ENCODE measurements at places on chromosomes 1 and 21.
A peak's percentile ranks its signal among the peaks of the same experiment; 100 is the strongest.

DNA sequence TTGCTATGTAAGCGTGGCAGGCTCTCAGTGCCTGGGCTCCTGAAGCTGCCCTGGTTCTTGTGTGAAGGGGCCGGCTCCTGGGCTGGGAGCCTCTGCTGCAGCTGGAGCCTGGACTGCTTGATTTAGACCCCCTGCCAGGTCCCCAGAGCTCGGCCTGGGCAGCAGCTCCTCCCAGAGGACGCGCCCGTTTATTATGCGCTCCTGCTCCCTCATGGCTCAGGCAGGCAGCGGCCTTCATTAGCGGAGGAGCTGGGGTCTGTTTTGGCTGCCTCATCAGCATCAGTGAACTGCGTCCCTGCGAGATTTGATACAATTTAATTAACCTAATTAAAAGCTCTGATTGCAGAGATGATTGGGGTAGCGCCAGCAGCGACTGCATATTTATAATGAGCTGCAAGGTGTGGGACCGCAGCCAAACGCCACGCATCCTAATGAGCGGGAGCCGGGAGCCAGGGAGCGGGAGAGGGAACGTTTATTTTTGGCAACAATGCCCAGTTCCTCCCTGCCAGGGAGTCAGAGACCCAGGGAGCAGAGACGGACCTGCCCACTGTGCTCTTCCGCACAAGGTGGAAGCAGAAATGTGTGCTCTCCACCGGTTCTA is 16.6 kb downstream of the UTP11 start:
- H3K4me1 ChIP-seq: peaks cover 20% of the 10 kb centered on the region
- no peak for DNase-seq
- peak overlapping the region; percentile 72 for H3K27ac ChIP-seq
- no peak overlapping the region for H3K4me3 ChIP-seq

GRCh38 chr21:42258885-42259407 is 40.0 kb downstream of the ABCG1 start:
- no peaks in the 10 kb centered on the region for H3K4me1 ChIP-seq
- no peaks in the 10 kb centered on the region for H3K36me3 ChIP-seq
- H3K27ac ChIP-seq: no peak overlapping the region
- no peak for DNase-seq
- no peaks in the 10 kb centered on the region for H3K27me3 ChIP-seq
- no peak overlapping the region for H3K4me3 ChIP-seq

DNA sequence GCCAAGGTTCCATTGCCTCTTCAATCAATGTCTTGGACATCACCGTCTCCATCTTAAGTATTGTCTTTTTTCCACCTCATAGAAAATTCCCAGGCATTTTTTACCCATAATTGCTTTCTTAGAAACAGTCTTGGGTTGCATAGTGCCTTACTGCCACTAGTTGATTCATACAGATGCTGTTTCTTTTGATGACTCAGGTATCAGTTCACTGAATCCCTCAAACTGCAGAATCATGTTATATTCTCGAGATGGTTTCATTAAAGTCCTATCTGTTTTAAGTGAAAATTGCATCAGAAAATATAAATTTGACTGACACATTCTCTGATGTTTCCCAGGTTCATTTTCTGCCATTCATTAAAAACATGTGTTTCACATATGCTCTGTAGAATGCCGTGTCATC is 1489.1 kb downstream of the BRINP3 start:
- H3K4me3 ChIP-seq: no peak overlapping the region
- no peaks in the 10 kb centered on the region for H3K27me3 ChIP-seq
- H3K27ac ChIP-seq: no peak overlapping the region
- no peaks in the 10 kb centered on the region for H3K36me3 ChIP-seq

GRCh38 chr21:39263372-39263771 is 50.1 kb downstream of the BRWD1 start:
- H3K36me3 ChIP-seq: peaks cover 13% of the 10 kb centered on the region
- H3K27me3 ChIP-seq: no peaks in the 10 kb centered on the region
- H3K4me3 ChIP-seq: no peak overlapping the region

GRCh38 chr1:59096501-59096900 is 200.4 kb upstream of the FGGY start:
- H3K27me3 ChIP-seq: no peaks in the 10 kb centered on the region
- H3K27ac ChIP-seq: no peak overlapping the region
- H3K4me3 ChIP-seq: no peak overlapping the region
- no peaks in the 10 kb centered on the region for H3K36me3 ChIP-seq
- DNase-seq: no peak
- no peaks in the 10 kb centered on the region for H3K4me1 ChIP-seq

GRCh38 chr1:15501208-15502032 is 22.6 kb downstream of the CASP9 start:
- no peak for DNase-seq
- no peak overlapping the region for H3K27ac ChIP-seq
- no peaks in the 10 kb centered on the region for H3K36me3 ChIP-seq
- no peaks in the 10 kb centered on the region for H3K27me3 ChIP-seq
- H3K4me1 ChIP-seq: no peaks in the 10 kb centered on the region
- H3K4me3 ChIP-seq: no peak overlapping the region

DNA sequence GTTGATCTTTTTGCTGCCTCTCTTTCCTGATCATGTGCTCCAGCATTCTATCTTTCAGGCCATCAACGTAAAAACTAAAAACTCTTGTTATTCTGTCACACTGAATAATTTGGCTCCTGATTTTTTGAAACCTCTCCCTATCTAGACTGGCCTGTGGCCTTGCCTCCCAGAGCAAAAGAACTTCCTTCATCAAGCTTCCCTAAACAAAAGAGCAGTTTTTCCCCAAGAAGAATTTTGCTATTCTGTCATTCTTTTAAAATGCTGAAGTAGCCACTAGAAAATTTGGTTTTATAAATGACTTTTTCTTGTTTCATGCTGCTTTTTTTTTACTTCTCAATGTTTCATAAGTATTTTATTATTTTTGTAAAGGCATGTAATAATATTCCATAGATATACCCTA is 37.1 kb upstream of the CR2 start:
- no peak for DNase-seq
- no peaks in the 10 kb centered on the region for H3K27me3 ChIP-seq
- H3K4me3 ChIP-seq: no peak overlapping the region
- H3K4me1 ChIP-seq: no peaks in the 10 kb centered on the region
- no peaks in the 10 kb centered on the region for H3K36me3 ChIP-seq
- no peak overlapping the region for H3K27ac ChIP-seq

DNA sequence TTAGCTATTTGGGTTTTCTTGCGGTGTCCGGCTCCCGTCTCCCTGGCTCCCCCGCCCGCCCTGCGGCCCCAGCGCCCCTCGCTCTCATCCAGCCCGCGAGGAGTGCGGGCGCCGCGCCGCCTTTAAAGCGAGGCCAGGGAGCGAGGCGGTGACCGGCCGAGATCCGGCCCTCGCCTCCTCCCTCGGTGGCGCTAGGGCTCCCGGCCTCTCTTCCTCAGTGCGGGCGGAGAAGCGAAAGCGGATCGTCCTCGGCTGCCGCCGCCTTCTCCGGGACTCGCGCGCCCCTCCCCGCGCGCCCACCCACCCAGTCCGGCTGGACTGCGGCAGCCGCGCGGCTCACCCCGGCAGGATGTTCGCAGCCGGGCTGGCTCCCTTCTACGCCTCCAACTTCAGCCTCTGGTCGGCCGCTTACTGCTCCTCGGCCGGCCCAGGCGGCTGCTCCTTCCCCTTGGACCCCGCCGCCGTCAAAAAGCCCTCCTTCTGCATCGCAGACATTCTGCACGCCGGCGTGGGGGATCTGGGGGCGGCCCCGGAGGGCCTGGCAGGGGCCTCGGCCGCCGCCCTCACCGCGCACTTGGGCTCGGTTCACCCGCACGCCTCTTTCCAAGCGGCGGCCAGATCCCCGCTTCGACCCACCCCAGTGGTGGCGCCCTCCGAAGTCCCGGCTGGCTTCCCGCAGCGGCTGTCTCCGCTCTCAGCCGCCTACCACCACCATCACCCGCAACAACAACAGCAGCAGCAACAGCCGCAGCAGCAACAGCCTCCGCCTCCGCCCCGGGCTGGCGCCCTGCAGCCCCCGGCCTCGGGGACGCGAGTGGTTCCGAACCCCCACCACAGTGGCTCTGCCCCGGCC is 492 bp downstream of the HLX start:
- DNase-seq: no peak
- H3K36me3 ChIP-seq: no peaks in the 10 kb centered on the region
- no peak overlapping the region for H3K27ac ChIP-seq

DNA sequence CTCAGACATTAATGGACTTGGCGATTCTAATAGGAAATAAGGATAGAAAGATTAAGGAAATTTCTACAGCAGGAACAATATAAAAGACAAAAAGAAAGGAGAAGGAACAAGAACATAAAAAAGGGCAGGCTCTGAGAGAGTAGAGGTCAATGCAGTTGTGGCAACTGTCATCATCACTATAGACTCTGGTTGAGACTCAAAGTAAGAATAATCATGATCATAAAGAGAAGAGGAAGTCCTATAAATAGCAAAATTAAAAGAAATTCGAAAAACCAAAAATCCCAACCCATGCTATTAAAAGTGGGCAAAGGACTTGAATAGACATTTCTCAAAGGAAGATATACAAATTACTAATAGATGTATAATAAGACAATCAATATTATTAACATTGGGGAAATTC is 14.4 kb upstream of the XCL1 start:
- no peaks in the 10 kb centered on the region for H3K36me3 ChIP-seq
- no peaks in the 10 kb centered on the region for H3K4me1 ChIP-seq
- DNase-seq: no peak
- no peak overlapping the region for H3K27ac ChIP-seq

DNA sequence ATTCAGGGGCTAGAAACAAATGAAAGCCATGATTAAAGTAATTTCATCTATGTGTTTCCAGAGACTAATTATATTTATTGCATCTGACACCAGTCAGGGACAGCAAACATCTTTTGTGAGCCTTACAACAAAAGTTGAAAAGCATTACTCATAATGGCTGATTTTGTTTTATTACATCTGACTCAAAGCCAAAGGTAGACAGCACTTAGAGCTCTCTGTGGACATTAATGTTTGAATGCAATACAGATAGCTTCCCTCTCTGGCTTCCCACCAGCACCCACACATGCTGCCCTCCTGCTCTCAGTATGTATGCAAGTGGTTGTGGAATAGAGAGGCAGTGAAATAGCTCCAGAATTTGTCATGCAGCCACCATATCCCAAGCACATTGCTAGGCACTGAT is 198.7 kb downstream of the SETD4 start:
- no peak overlapping the region for H3K27ac ChIP-seq
- H3K4me3 ChIP-seq: no peak overlapping the region
- no peak for DNase-seq
- H3K4me1 ChIP-seq: no peaks in the 10 kb centered on the region
- H3K36me3 ChIP-seq: no peaks in the 10 kb centered on the region

DNA sequence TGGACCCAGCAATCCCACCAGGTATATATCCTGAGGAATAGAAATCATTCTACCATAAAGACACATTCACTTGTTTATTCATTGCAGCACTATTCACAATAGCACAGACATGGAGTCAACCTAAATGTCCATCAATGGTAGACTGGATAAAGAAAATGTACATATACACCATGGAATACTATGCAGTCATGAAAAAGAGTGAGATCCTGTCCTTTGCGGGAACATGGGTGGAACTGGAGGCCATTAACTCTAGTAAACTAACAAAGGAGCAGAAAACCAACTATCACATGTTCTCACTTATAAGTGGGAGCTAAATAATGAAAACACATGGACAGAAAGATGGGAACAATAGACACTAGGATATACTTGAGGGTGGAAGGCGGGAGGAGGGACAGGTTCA is 36.1 kb upstream of the PRKACB start:
- H3K27me3 ChIP-seq: no peaks in the 10 kb centered on the region
- H3K36me3 ChIP-seq: no peaks in the 10 kb centered on the region
- DNase-seq: no peak
- no peak overlapping the region for H3K4me3 ChIP-seq

DNA sequence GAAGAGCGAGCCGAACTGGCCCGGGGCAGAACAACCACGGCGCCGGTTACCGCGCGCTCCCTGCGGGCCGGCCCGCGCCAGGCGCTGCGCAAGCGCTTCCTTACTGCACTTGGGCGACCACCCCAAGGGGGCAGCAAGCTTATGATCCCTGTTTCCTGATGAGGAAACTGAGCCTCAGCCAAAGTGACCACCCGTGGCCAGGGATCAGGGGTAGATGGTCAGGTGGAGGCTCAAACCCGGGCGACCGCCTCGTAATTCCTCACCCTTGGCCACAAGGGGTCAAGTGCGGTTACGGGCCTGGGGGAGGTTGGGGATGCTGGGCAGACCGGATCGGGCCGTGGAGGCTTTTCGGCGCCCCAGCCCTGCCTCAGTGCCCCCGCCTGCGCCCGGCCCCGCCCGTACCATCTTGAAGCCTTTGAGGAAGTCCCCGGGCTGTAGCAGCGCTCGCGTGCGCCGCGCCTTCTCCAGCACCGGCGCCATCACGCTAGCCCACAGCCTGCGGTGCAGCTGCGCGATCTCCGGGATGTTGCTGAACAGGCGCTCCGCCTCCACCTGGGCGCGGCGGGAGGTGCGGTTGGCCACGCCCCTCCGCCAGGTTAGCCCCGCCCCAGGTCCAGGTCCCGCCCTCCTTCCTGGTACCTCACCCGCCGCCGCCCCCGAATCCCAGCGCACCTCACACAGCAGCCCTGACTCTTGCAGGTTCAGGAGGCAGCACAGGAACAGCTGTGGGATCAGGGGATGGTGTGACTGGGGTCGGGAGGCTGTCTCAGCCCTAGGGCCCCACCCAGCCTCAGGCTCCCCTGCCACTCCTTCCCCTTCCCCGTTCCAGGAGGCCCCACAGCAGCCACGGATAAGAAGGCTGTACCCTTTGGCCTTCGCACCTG is 5.4 kb upstream of the TNFRSF25 start:
- DNase-seq: no peak
- no peak overlapping the region for H3K4me3 ChIP-seq
- H3K36me3 ChIP-seq: no peaks in the 10 kb centered on the region
- no peak overlapping the region for H3K27ac ChIP-seq
- no peaks in the 10 kb centered on the region for H3K27me3 ChIP-seq

GRCh38 chr1:248681651-248682050 is 20.9 kb downstream of the OR14I1 start:
- H3K36me3 ChIP-seq: no peaks in the 10 kb centered on the region
- H3K27me3 ChIP-seq: no peaks in the 10 kb centered on the region
- no peak for DNase-seq
- H3K27ac ChIP-seq: no peak overlapping the region
- H3K4me1 ChIP-seq: no peaks in the 10 kb centered on the region

GRCh38 chr21:39845571-39846130 is 21.6 kb upstream of the PCP4 start:
- no peaks in the 10 kb centered on the region for H3K27me3 ChIP-seq
- no peak overlapping the region for H3K27ac ChIP-seq
- DNase-seq: no peak
- no peaks in the 10 kb centered on the region for H3K4me1 ChIP-seq

- no peaks in the 10 kb centered on the region for H3K36me3 ChIP-seq
- H3K27ac ChIP-seq: no peak overlapping the region
- no peaks in the 10 kb centered on the region for H3K27me3 ChIP-seq
- no peak overlapping the region for H3K4me3 ChIP-seq
These were observed 19.4 kb downstream of the TCP10L start for GRCh38 chr21:32565856-32566465.
